ENCODE measurements at places on chromosomes 5 and 9.

DNA sequence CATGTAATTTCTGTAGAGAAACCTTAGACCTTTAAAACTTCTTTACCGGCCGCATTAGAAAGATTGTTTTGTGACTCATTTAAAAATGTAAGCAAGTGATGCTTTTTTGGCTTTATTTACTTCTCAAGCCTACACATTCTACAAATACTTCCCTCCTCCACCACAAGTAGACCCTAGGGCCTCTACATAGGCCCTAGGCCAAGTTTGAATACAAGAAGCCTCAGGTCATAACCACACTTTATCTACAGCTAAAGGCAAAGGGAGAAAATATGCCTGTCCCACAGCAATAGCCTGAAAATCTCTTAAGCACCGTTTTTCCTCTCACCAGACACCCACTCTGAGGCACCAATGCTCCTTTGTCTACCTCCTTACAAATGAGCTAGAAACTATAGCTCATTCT, 53.9 kb downstream of the CSNK1A1 start:
- no peak for DNase-seq

DNA sequence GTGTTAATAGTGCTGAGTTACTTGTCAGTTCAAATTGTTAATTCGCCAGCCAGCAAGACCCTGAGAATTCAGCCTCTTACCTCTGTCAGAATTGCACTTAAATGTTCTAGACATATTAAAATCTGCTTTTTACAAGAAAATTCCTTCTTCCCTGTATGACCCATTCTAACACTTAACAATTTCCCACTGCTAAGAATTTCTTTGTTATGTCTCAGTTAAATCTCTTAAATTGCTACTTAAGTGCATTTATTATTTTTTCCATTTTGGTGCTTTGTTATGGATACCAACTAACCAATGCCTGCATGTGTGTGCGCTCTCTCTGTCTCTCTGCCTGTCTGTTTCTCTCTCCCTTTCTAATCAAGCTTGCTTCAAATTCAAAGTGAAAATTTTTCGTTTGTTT, 44.9 kb downstream of the IZUMO3 start:
- no peak for DNase-seq

DNA sequence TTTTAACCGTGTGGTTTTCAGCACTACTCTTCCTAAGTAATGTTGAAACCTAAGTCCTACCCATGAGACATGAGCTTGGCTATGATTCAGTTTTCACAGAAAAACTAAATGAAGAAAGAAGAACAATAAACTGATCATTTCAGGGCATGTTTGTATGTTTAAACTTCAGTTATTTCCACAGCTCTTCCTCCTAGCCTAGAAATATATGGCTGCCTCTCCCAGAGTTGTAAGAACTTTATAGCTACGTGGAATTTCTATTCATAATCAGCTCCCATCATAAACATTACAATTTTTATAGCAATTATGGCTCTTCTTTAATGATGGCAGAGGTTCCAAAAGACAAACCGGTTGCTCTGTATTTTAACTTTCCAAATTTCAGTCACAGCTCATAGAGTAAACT, 314.7 kb upstream of the ADAMTSL1 start:
- no peak for DNase-seq

DNA sequence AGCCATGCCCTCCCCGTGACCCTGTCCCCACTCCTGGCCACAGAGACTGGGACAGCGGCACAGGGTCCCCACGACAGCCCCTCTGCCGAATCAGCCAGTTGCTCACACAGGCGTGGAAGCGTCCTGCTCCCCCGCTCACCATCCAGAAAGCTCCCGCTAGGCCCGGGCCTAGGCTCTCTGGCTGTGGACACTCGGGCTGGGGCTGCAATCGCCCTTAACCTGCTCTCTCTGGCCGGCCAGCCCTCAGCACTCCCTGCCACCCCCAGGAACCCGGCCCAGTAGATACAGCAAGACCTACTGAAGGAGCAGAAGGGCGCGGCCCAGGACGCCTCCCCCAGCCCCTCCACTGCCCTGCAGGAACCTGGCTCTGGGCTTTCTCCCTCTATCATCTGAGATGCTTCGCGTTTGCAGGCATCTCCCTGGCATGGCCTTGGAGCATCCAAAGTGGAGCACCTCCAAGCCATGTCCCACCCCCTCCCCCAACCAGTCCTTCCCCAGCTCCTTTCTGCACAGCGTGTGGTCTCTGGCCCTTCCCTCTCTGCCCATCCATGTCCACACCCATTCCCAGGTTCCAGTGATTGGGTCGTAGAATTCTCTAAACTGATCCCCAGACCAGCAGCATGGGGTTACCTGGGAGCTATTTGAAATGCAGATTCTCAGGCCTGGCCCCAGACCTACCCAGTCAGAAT, 113.7 kb upstream of the LMX1B start:
- no peak for DNase-seq

- DNase-seq = no peak
These were observed 564.4 kb downstream of the SEMA5A start for GRCh38 chr5:8981496-8981895.

DNA sequence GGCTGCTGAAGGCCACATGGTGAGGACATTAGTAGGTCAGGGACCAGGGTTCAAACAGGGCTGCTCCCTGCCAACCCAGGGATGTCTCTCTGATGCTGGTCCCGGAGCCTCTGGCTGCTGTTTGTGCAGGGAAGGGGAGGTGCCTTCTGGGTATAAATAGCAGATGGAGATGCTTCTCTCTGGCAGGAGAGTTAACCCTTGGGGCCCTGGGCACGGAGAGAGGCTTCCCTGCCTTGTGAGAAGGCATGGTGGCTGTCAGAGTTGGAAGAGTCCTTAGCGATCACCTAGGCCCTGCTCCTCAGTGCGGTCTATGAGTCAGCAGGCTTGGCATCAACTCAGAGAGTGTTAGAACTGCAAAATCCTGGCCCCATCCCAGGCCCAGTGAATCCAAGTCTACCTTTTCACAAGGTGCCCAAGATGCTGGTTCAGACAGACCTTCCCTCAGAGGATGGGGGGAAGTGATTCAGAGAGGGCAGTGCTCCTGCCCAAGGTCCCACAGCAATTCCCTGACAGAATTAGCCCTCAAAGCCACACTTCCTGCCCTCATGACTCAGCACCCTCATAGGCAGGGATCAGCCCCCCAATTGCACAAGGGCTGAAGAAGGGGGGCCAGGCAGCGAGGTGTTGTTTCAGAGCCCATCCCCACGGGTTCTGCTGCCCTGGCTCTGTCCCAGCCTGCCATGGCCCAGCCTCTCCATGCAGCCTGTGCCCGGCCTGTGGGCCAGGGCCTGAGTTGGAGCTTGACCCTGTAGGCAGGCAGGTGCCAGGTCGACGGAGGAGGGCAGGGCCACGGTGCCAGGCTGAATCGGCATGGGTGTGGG, 25.6 kb downstream of the CAMK2A start:
- no peak for DNase-seq

DNA sequence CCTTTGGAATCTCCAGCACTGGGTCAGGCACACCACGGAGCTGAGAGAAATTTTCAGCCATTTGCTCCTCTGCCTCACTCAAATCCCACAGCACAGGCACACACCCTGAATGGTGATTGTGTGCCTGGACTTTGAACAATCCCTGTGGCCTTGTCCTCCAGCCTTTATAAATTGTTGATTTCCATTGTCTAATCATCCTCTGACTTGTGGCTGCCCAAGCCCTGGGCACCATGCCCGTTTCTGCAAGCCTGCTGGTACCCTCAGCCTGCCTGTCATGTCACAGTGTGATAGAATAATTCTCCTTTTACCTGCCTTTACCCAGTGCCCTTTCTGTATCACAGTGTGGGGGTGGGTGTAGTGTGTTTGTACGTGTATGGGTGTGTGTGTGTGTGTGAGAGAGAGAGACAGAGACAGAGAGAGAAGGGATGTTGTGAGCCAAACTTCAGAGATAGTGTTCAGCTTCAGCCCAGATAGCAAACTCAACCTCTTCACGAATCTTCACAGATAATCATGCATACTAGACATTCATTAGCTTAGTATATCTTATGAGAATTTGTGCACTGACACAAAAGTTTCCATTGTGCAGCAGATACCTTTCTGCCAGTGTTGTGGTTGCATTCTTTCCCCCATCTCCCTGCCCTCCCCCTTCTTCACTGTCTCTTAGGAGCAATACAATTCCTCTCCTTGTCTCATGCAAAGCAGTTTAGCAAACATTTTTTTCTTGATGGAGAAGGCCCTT, 27.8 kb upstream of the SLC44A1 start:
- DNase-seq = no peak

DNA sequence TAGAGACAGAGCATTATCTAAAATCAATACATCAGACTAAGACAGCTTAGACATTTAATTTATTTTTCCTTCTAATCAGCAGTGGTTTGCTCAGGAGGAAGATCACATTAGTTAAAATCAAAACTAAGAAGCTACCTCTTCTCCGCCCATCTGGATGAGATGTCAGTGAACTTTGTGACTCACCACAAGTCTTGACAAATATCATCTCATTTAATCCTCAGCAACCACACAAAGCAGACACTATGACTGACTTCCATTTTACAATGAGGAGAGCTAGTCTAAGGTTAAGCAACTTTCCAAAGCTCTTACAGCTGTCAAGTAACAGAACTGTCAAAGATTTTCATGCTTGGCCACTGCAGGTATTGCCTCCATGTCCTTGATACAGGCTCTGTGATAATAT, 289.5 kb downstream of the DEPDC1B start:
- no peak for DNase-seq

DNA sequence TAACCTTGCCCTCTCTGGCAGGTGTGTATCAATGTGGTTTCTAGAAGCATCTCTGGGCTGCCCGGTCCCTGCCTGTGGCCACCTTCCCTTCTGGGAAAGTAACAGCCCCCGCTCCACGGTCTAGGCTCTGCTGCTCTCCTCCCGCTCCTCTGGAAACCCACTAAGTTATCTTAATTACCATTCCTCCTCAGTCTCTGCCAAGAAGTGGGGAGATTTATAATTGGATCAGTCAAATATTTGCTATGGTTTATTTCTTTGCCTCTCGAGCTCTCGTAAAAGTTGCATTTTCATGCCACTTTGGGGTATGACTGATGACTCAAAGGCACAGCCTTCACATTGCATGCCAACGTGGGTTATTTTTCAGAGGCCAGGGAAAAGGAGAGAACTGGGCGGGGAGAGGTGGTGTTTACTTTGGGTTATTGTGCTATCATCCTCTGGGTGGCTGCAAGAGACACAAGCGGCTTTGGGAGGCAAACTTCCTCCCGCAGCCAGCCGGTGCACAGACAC, 205.3 kb upstream of the WWC1 start:
- no peak for DNase-seq

DNA sequence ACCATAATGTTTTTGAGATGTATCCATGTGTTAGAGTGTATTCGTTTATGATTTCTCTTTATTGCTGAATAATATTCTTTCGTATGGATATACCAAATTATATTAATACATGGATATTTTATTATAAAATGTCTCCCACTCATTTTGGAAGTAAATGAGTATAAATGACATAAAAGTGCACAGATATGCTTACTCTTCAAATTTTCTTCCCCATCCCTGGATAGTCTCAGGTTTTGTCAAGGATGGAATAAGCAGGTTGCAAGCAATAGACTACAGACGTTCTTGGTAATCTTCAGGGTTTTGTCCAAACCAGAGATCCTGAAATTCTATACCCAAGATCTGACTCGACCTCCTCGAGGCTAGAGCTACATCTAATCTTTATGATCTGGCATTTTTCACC, 50.7 kb downstream of the NIPAL4 start:
- DNase-seq = no peak

Data from activated effector memory CD4-positive, alpha-beta T cell treated with anti-CD3 and anti-CD28 coated beads, Interleukin-2, amount 50 U/mL, for 16 hours (primary cell).